ENCODE measurements at places on chromosomes 3 and 15. TPM values are rescaled to one million over a fixed set of nuclear protein-coding genes. Genes with fewer than 3 reads are reported as not detected.

- no peak for DNase-seq
These were observed 57.9 kb downstream of the RLBP1 start for GRCh38 chr15:89163271-89164055.

- DNase-seq = no peak
These were observed 755.1 kb downstream of the ROBO2 start for GRCh38 chr3:77795013-77795412.

DNA sequence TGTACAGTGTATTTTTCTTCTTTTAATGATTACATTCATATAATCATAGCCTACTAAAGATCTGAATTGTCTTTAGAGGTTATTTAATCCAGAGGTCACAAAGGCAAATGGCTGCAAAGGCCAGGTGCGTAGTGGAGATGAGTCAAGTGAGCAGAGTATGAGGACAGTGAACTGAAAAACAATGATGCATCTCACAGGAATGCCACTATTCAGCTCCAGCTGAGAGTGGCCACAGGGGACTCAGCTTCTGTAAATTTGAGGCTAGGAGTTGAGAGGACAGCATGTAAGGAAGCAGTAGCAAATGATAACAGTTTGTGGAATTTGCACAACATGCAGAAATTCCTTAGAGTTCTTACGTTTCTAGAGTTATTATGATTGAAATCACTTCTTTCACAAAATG lies 50.4 kb downstream of the COL6A5 start:
- no peak for DNase-seq

DNA sequence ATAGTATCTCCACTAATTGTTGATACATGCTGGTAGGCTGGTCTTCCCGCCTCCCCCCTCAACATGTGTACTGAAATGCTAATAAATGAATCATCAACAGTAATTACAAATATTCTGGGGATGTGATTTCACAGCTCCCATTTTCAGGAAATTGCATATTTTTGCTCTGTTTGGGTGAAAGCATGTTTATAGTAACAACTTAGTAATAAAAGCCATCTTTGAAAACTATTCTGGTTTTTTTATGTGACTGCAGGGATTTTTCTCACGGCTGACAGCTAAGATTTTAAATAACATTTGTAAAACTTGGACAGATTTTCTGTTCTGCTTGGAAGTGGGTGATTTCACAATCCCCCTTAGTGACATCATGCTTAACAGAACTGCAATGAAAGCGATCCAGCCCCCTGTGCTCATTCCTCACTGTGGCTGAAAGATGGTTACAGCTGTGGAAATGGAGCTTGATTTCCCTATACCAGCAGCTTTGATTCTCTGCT lies 25.6 kb upstream of the FAM174B start:
- no peak for DNase-seq

GRCh38 chr3:187340578-187340977 lies 27.6 kb upstream of the RTP4 start:
- no peak for DNase-seq

GRCh38 chr15:89400782-89401545 lies 66.3 kb upstream of the POLG start:
- DNase-seq = no peak

GRCh38 chr3:25156626-25157025 lies 271.4 kb upstream of the RARB start:
- no peak for DNase-seq

DNA sequence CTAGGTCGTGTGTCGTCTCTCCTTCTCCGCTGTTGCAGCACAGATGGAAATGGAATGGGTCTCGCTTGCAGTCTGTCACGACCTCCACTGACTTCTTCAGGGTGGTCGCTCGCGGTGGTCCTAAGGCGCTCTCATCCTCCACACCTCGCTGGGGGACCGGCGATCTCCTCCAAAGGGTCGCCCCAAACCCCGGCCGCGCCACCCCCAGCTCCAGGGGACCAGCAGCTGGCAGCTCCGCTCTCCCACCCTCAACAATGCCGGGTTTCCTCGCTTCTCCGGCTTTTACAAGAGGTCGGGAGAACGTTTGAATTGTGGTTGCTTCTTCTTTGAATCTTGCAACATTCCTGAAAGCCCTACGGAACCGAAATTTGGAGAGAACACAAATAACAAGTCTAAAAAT lies 25.9 kb downstream of the SERP1 start:
- no peak for DNase-seq

GRCh38 chr15:84671211-84671610 lies 13.2 kb upstream of the NMB start:
- DNase-seq = no peak

DNA sequence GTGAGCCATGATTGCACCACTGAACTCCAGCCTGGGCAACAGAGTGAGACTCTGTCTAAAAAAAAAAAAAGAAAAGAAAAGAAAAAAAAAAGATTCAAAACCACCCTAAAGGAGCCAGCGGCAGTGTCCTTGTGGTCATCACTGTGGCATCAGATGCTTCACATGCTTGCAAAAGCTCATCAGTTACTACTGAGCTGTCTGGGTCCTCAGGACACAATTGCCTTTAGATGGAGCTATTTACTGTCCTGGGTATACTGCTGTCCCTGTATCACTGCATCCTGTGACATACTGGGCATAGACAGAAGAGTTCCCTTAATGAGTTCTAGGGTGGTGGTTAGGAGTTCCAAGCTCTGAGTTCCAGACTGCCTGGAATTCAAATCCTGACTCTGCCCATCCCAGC lies 85.8 kb downstream of the LINGO1 start:
- no peak for DNase-seq

DNA sequence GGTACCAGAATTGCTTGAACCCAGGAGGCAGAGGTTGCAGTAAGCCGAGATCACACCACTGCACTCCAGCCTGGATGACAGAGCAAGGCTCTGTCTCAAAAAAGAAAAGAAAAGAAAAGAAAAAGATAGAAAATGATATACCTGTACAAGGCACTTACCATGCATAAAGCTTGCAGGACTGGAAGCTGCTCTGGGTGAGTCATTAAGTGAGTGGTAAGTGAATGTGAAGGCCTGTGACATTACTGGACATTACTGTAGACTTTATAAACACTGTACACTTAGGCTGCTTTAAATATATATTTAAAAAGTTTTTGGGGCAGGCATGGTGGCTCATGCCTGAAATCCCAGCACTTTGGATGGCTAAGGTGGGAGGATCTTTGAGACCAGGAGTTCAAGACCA lies 99.2 kb downstream of the SLMAP start:
- DNase-seq = no peak

- no peak for DNase-seq
These were observed 6.3 kb upstream of the CCR4 start for GRCh38 chr3:32945136-32945535.

GRCh38 chr15:30922480-30923311 lies 19.0 kb downstream of the FAN1 start:
- no peak for DNase-seq

GRCh38 chr3:45793482-45794176 lies 2.7 kb downstream of the SLC6A20 start:
- DNase-seq = no peak

DNA sequence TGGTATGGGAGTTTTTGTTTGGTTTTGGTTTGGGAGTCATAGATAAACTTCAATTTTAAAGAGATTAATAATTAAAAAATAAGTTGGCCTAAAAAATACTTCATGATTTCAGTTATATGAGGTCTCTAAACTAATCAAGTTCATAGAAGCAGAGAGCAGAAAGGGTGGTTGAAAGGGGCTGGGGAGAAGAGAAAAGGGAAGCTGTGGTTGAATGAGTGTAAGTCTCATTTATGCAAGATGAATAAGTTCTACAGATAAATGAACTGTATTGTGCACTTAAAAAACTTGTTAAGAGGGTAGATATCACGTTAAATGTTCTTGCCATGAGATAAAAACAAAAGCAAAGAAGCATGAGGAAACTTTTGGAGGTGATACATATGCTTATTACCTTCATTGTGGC lies 188.7 kb downstream of the NSUN3 start:
- DNase-seq = no peak

DNA sequence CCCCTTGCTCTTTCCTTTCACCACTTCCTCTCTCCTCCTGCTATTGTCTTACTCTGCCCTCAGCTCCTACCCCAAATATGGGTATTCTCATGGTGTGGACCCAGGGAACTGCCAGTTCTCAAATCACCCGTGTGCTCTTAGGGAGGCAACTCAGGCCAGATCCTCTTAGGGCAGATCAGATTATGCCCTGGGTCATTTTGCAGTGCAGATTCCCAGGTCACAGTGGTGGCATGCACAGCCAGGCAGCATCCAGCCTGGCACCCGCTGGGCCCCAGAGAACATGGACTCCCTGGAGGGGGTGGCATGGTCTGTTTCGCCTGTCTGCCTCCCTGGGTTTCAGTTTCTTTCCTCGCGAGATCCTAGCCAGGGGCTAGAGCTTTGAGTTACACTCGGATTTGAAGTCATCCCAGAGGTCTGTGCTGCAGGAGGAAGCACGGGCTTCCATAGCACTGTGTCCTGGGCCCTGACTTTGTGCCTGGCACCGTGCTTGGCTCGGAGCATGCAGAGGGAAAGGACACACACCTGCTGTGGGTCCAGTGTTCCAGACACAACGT lies 96.1 kb downstream of the TOP2B start:
- no peak for DNase-seq

- DNase-seq = no peak
These were observed 28.3 kb upstream of the THBS1 start for GRCh38 chr15:39552556-39552955.

GRCh38 chr3:124243177-124243859 lies 251.4 kb upstream of the ROPN1 start:
- no peak for DNase-seq

DNA sequence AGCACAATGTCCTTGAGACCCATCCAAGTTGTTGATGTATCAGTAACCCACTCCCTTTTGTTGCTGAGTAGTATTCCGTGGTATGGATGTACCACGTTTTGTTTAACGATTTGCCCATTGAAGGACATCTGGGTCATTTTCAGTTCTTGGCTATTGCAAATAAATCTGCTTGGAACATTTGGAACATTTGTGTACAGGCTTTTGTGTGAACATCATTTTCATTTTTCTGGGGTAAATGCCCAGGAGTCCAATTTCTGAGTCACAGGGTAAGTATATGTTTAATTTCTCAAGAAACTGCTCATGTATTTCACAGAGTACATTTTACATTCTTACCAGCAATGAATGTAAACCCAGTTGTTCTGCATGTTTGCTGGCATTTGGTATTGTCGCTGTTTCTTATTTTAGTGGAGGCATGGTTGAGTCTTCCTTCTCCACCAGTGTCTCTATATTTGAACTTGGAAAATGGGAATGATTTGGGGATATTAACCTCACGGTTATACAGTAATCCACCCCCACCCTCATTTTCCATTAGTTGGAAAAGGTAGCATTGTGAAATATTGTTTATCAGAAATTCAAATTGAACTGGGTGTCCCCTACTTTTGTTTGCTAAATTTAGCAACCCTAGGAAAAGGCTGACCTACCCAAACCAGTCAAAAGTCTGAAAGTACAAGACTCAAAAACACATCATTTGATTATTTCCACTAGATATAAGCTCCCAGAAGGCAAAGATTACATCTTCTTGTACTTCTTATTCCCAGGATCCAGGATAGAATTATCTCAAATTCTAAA lies 30.8 kb downstream of the POMGNT2 start:
- DNase-seq = no peak

DNA sequence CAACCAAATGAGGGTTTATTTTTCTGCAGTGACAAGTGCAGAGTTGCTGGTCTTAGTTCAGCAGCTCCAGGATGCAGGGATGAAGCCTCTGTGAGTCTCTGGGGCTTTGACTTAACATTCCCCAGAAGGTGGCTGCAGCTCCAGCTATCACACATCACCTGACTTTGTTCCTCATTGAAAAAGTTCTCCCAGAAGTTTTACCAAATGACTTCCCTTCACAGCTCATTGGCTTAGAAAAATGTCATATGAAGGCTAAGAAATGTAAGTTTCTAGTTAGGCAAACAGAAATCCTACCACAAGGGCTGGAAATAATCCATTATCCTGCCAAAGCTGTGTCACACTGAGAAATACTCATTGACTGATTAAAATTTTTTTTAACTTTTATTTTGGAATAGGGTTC lies 184.9 kb downstream of the MINAR1 start:
- no peak for DNase-seq

DNA sequence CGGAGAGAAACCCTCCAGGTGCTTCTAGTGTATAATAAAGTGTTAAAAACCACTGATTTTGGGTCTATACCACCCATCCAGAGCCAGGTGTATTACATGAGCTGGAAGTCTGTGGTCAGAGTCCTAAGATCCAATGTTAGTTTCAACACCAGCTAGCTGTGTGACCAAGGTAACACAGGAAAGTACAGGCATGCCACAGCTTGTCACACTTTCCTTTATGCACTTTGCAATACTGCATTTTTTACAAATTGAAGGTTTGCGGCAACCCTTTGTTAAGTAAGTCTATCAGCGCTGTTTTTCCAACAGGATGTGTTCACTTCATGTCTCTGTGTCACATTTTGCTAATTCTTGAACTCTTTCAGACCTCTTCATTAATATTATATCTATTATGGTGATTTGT lies 201.3 kb upstream of the PRICKLE2 start:
- no peak for DNase-seq

- no peak for DNase-seq
These were observed 115.9 kb upstream of the ST8SIA2 start for GRCh38 chr15:92277776-92278175.

DNA sequence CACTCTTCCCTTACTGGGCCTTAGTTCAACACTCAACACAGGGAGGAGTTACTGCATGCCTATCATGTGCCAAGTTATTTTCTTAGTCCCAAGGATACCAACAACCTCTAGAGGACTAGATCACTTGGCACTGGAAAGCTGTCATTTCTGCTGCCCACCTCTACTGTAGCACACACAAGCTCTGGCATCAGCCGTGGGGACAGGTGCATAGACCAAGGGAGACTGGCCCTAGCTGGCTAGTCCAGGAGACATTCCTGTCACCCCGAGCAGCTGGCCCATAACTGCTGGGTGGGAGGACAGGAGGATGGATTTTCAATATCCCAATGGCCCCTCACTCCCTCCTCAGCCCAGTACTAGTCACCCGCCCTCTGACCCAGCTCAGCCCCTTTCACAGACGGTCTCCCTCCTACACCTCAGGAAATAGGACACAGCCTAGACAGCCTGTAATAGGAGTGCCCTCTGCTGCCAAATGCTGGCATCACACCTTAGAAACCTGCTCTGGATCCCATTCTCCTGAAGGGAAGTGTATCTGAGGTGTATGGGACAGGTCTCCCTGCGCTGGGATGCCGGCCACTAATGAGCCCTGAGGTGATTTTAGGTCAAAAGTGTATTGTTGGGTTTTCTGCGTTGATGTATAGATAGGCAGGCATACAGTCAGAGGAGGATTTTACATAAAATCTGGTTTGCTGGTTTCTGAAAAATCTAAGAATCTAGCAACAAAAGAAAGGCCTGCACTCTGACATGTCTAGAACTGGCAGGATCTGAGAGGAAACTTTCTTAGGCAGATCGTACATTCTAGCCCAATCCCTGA lies 3.4 kb upstream of the DZIP1L start:
- peak; percentile 75 for DNase-seq

GRCh38 chr3:70387889-70388288 lies 75.5 kb upstream of the MDFIC2 start:
- DNase-seq = no peak

- DNase-seq = no peak
These were observed 5.9 kb upstream of the ADGRG7 start for GRCh38 chr3:100603469-100603868.

The TAGLN3 gene
- 3.1 TPM for polyA plus RNA-seq

The MCTP2 gene
- 19.2 TPM for polyA plus RNA-seq

The CD276 gene
- 152 TPM for polyA plus RNA-seq

The MFN1 gene
- 70.4 TPM for polyA plus RNA-seq

The DNAH12 gene
- 1.9 TPM for polyA plus RNA-seq

The KBTBD13 gene
- 0.05 TPM for polyA plus RNA-seq

The RAB8B gene
- 28.9 TPM for polyA plus RNA-seq

The ATP8B4 gene
- 2.9 TPM for polyA plus RNA-seq
